ENCODE measurements at places on chromosomes 3 and 15. TPM values are rescaled to one million over a fixed set of nuclear protein-coding genes. Genes with fewer than 3 reads are reported as not detected.
A peak's percentile ranks its signal among the peaks of the same experiment; 100 is the strongest.

- H3K27me3 ChIP-seq: no peaks in the 10 kb centered on the region
- H3K4me1 ChIP-seq: no peaks in the 10 kb centered on the region
- no peak for DNase-seq
- no peak overlapping the region for H3K27ac ChIP-seq
- no peaks in the 10 kb centered on the region for H3K36me3 ChIP-seq
Observed at GRCh38 chr3:99712291-99712954, 74.0 kb downstream of the COL8A1 start.

DNA sequence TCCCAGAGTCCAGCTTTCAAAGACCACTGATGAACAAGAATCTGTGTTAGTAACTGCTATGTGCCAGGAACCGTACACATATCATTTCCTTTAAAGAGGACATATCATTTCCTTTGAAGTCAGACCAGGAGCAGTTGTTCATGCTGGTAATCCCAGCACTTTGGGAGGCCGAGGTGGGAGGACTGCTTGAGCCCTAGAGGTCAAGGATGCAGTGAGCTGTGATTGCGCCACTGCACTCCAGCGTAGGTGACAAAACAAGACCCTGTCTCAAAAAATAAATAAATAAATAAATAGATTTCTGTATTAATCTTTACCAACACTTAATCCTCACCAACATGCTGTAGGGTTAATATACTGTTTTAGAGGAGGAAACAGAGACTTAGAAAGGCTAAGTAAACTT, 23.9 kb upstream of the CDV3 start:
- DNase-seq: no peak
- H3K27me3 ChIP-seq: no peaks in the 10 kb centered on the region
- no peaks in the 10 kb centered on the region for H3K36me3 ChIP-seq
- no peak overlapping the region for H3K27ac ChIP-seq

DNA sequence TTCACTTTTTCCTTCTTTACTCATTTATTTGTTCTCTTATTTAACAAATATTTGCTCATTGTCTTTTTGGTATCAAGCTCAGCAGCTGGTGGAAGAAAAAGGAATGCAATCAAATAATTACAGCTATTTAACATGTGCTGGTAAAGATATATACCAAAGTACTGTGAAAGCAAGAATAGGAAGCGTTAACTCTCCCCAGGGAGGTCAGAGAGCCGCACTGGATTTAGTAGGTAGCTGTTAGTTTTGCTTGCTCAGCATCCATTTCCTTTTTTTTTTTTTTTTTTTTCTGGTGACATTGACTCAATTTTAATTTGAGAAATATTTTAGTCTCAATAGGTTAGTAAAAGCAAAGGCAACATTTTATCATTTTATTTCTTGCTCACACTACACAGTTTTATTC, 308.5 kb upstream of the MDFIC2 start:
- H3K4me3 ChIP-seq: no peak overlapping the region
- no peaks in the 10 kb centered on the region for H3K4me1 ChIP-seq
- H3K27me3 ChIP-seq: no peaks in the 10 kb centered on the region
- peak; percentile 9 for DNase-seq

DNA sequence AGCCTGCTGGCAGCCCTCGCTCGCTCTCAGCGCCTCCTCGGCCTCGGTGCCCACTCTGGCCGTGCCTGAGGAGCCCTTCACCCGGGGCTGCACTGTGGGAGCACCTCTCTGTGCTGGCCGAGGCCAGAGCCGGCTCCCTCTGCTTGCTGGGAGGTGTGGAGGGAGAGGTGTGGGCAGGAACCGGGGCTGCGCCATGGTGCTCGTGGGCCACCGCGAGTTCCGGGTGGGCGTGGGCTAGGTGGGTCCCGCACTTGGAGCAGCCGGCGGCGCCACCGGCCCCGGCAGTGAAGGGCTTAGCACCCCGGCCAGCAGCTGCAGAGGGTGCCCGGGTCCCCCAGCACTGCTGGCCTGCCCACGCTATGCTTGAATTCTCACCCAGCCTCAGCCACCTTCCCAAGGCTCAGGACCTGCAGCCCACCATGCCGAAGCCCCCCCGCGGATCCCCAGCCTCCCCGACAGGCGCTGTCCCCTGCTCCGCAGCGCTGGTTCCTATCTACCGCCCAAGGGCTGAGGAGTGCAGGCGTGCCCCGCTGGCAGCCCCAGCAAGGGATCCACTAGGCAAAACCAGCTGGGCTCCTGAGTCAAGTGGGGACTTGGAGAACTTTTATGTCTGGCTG, 863.3 kb downstream of the IGSF11 start:
- DNase-seq: no peak
- H3K4me3 ChIP-seq: no peak overlapping the region
- no peaks in the 10 kb centered on the region for H3K36me3 ChIP-seq
- H3K27me3 ChIP-seq: no peaks in the 10 kb centered on the region
- no peak overlapping the region for H3K27ac ChIP-seq

DNA sequence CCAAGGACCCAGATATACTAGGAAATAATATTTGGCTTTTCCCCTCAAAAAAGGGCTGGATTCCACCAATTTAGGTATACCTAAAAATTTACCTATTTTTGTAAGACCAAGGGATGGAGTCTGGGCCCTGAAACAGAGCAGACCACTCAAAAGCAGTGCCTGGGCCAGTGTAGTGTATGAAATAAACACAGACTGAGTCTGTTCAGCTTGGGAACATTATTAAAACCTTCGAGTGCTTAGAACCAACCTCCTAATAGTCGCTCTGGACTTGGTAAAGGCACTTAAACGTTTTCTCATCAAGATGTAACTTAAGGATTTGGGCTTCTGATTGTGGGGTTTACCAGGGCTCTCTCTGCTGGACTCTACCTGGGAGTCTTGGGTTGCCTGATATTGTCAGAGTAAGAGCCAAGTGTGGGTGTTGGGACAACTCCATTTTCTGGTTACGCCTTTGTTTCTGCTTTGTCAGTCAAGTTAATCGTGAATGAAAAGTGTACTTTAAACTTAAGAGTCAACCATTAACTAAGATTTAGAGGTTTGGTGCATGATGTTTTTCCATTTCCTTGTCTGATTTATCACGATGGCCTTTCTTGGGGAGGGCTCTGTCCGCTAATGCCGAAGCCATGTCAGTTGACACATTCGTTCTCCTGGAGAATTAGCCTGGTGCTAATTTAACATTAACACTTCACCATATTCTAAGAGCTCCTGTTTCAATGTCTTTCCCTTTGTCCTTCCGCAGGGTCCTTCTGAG, 221.0 kb upstream of the TPM1 start:
- H3K27ac ChIP-seq: no peak overlapping the region
- no peaks in the 10 kb centered on the region for H3K27me3 ChIP-seq
- H3K4me3 ChIP-seq: no peak overlapping the region
- H3K36me3 ChIP-seq: peaks cover 9% of the 10 kb centered on the region
- no peaks in the 10 kb centered on the region for H3K4me1 ChIP-seq

DNA sequence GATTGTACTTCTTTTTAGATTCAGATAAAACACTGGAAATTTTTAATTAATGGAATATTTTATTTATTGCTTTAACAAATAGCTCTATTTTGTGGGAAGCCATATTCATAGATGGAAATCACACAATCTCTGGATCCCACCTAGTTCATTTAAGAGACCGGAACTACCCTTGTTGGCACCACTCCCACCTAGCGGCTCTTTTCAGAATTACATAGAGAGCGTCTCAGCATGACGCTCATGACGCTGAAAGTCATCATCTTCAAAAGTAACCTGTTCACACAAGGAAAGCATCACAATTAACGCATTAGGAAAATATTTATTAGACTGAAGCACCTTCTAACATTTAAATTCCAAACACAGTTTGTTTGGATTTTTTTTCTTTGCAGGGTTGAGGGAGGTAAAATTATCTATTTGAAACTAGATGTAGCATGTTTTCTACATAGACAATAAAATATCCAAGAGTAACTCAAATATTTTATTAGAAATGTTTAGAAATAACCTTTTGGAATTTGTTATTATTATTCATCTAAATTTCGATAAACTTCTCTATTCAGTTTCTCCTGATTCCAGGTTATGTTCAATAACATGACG, 214.9 kb upstream of the ARRDC4 start:
- no peak overlapping the region for H3K27ac ChIP-seq
- peaks cover 10% of the 10 kb centered on the region for H3K4me1 ChIP-seq
- no peak for DNase-seq
- no peaks in the 10 kb centered on the region for H3K36me3 ChIP-seq
- no peak overlapping the region for H3K4me3 ChIP-seq
- H3K27me3 ChIP-seq: no peaks in the 10 kb centered on the region

DNA sequence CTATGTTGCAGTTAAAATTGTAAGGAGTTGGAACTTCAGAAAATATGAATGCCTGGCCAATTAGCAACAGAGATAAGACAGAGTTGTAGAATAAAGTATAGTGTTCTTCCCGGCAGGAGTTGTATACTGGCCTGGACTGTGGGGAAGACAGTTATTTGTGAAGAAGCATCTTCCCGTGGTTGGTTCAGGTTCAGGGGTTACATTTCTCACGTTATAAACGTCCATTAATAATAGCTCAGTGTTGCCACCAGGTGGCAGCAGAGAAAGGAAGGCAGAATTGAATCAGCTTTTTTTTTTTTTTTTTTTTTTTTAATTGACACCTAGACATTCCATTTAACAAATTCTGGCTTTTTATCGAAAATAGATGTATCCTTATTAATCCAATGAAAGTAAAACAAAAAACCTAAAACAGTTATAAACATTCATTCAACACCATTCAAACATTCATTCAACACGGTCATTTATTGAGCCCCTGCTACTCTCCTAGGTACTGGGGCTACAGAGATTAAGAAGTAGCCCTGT, 66.4 kb upstream of the NR2E3 start:
- H3K4me3 ChIP-seq: no peak overlapping the region
- H3K4me1 ChIP-seq: no peaks in the 10 kb centered on the region
- no peaks in the 10 kb centered on the region for H3K27me3 ChIP-seq
- H3K27ac ChIP-seq: no peak overlapping the region

GRCh38 chr3:127706785-127707351, 34.1 kb downstream of the ABTB1 start:
- no peak for DNase-seq
- no peaks in the 10 kb centered on the region for H3K27me3 ChIP-seq
- peak overlapping the region; percentile 86 for H3K27ac ChIP-seq
- H3K4me3 ChIP-seq: no peak overlapping the region

GRCh38 chr3:52793702-52794611, 639 bp upstream of the ITIH3 start:
- DNase-seq: no peak
- no peaks in the 10 kb centered on the region for H3K27me3 ChIP-seq

GRCh38 chr3:45464336-45465170, 76.2 kb downstream of the LARS2 start:
- H3K36me3 ChIP-seq: peaks cover 6% of the 10 kb centered on the region
- no peak overlapping the region for H3K4me3 ChIP-seq
- H3K4me1 ChIP-seq: no peaks in the 10 kb centered on the region
- no peaks in the 10 kb centered on the region for H3K27me3 ChIP-seq
- H3K27ac ChIP-seq: no peak overlapping the region

DNA sequence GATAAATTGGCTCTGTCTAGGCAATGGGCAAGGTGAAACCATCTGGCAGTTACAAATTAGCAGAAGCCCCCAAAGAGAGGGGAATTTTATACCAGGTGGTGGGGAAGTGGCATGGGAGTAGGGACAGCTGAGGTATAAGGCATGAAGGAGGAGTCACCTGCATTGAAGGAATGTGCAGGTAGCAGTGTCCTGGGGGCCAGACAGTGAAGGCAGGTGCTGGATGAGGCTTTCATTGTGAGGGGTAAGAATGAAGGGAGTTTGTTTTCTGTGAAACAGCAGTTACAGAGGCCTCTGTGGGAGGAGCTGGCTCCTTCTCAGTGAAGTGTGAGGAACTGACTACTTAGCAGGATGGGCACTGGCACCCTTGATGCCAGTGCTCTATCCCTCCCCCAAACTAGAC, 19.1 kb upstream of the PXYLP1 start:
- no peaks in the 10 kb centered on the region for H3K4me1 ChIP-seq
- H3K27ac ChIP-seq: no peak overlapping the region
- no peak for DNase-seq
- H3K27me3 ChIP-seq: no peaks in the 10 kb centered on the region

- no peak overlapping the region for H3K27ac ChIP-seq
- peaks cover 43% of the 10 kb centered on the region for H3K4me1 ChIP-seq
- no peaks in the 10 kb centered on the region for H3K27me3 ChIP-seq
- no peak overlapping the region for H3K4me3 ChIP-seq
Observed at GRCh38 chr3:52435246-52436101, 9.4 kb downstream of the SEMA3G start.

DNA sequence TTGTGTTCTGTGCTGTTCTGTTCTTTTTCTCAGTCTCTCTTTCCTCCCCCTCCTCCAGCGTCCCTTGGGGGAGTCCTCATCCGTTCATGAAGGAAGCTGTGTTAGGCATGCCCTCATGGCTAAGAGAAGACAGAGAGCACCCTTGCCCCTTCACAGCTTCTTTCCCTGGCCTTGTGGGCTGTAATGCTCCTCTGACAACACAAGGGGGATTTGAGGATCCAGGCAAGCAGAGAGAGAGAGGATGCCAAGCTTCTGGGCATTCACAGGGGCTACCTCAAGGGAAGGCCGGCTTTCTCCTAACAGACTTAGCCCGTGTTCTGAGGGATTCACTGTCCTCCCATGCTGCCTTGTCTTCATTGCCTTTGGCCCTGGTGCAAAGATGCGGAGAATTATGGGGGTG, 389.5 kb downstream of the LRTM1 start:
- H3K4me3 ChIP-seq: no peak overlapping the region
- peaks cover under 1% of the 10 kb centered on the region for H3K4me1 ChIP-seq
- H3K36me3 ChIP-seq: no peaks in the 10 kb centered on the region
- H3K27ac ChIP-seq: no peak overlapping the region

DNA sequence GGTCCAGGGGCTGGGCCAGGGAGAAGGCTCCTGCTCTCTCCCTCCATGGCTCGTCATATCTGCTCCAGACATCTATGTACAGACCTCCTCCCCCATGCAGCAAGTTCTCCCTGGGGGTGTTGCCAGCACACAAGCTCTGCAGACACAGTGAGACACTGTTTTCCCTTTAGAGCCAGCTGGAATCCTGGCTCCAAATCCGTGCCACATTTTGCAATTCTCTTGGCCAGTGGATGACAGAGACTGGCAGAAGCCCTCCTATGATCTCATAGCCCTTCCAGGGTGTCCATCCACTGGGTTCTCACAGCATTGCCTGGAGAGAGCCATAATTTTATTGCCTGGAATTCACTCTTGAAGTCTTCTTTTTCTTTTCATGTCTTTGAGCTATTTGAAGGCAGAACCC, 203.9 kb downstream of the TLE3 start:
- H3K27me3 ChIP-seq: no peaks in the 10 kb centered on the region
- no peaks in the 10 kb centered on the region for H3K36me3 ChIP-seq
- H3K27ac ChIP-seq: no peak overlapping the region
- DNase-seq: no peak

DNA sequence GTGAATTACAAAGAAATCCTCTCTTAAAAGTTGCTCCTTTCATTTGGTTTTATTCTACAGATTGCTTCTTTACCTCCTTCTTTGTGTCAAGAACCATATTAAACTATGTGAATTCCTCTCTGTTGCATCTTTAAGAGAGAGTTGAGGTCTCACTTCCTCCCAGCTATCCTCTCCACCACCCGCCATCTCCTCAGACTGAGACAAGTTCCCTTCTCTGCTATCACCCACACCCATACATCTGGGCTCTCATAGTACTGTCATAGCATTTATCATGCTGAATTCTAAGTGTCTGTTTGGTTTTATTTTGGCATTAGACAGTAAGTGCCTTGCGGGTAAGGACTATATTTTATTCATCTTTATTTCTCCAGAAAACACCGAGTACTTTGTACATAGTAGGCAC, 54.2 kb downstream of the B3GALNT1 start:
- no peaks in the 10 kb centered on the region for H3K4me1 ChIP-seq
- no peak for DNase-seq
- H3K36me3 ChIP-seq: no peaks in the 10 kb centered on the region
- no peaks in the 10 kb centered on the region for H3K27me3 ChIP-seq
- no peak overlapping the region for H3K27ac ChIP-seq
- H3K4me3 ChIP-seq: no peak overlapping the region

ABHD17C gene
- total RNA-seq: 17.1 TPM

LRRC31 gene
- total RNA-seq: 1.4 TPM

ANKRD63 gene
- 0.28 TPM for total RNA-seq

CLRN1 gene
- total RNA-seq: not detected

MED12L gene
- total RNA-seq: 11.9 TPM

Data from spinal cord (tissue), 10 donors.